ENCODE measurements at places on chromosomes 2 and 18. TPM values are rescaled to one million over a fixed set of nuclear protein-coding genes. Genes with fewer than 3 reads are reported as not detected.

Gene B4GALT6
- polyA plus RNA-seq: 0.17 TPM

Gene ESPNL
- polyA plus RNA-seq: not detected

Gene ACTG2
- 0.13 TPM for polyA plus RNA-seq

Gene PDCD1
- polyA plus RNA-seq: 0.15 TPM

Gene LYPD6B
- polyA plus RNA-seq: not detected

Gene WBP1
- polyA plus RNA-seq: 32.4 TPM

Gene TUBA3E
- polyA plus RNA-seq: not detected

Gene IL37
- not detected for polyA plus RNA-seq

Gene USP40
- 6.2 TPM for polyA plus RNA-seq

Gene ADCYAP1
- not detected for polyA plus RNA-seq

Gene COL4A4
- polyA plus RNA-seq: 0.05 TPM

Gene ABHD1
- polyA plus RNA-seq: 1.7 TPM

Gene RBM44
- polyA plus RNA-seq: not detected

Gene UGT1A10
- not detected for polyA plus RNA-seq

Gene CCT4
- 169 TPM for polyA plus RNA-seq

Gene SLC66A2
- polyA plus RNA-seq: 14.1 TPM

Gene REG3A
- not detected for polyA plus RNA-seq

Gene GALR1
- polyA plus RNA-seq: not detected

Gene SNTG2
- polyA plus RNA-seq: 0.66 TPM

Gene FOXD4L1
- not detected for polyA plus RNA-seq

Gene SGPP2
- polyA plus RNA-seq: not detected

Gene CELF4
- not detected for polyA plus RNA-seq

Gene VWA3B
- 0.63 TPM for polyA plus RNA-seq

Gene SERPINB11
- not detected for polyA plus RNA-seq

Gene MYOM1
- polyA plus RNA-seq: 1.5 TPM

Gene LIPG
- polyA plus RNA-seq: not detected

Measured in naive thymus-derived CD8-positive, alpha-beta T cell (primary cell).